Activated CD8-positive, alpha-beta memory T cell treated with anti-CD3 and anti-CD28 coated beads for 4 hours (primary cell): ENCODE measurements at places on chromosomes 13 and 19.

DNA sequence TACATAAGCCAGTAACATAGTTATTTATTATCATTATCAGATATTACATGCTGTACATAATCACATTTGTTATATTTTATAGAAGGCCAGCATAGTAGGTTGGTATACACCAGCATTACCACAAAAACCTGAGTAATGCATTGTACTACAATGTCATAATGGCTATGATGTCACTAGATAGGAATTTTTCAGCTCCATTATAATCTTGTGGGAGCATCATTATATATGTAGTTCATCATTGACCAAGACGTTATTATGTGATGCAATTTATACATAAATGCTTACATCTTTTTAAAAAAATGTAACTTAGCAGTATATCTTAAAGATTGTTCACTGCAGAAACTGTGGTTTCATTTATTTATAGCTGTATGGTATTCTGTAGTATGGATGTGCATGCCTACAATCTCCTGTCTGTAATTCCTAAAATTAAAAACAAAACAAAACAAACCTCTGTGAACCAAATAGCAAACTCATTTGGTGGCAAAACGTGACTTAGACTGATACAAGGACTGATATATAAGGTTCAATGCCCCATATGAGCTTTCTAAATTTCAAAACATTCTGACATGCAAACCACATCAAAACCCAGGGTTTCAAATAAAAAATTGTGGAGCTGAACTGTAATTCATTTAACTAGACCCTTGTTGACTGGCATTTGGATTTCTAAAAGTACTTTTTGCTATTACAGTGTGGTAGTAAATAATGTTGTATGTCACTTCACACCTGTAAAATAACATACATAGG, 250.9 kb downstream of the DLEU7 start:
- DNase-seq: no peak

- DNase-seq: no peak
Observed at GRCh38 chr13:33514362-33514761, 228.8 kb upstream of the STARD13 start.

- DNase-seq: peak; percentile 51
Observed at GRCh38 chr19:39110263-39110967, 15.2 kb upstream of the PAK4 start.

GRCh38 chr13:46544811-46545210, 8.2 kb upstream of the LRCH1 start:
- DNase-seq: no peak

GRCh38 chr13:20401531-20401930, 124.1 kb downstream of the CRYL1 start:
- no peak for DNase-seq

DNA sequence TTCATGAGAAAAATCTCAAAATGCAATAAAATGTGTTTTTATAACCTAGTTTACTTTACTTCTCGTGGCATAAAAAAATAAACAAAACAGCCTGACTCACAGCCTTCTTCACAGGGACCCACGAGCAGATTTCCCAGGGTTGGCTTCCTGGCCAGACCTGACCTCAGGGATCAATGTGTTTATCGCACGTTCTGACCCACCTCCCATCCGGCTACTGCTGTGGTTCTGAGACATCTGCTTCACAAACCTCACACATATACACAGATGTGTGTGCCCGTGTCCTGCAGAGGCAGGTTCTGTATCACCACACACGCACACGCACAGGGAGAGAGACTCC, 118.3 kb downstream of the COL4A2 start:
- no peak for DNase-seq

GRCh38 chr19:18617562-18617961, 4.9 kb downstream of the TMEM59L start:
- DNase-seq: no peak

GRCh38 chr13:80168089-80168850, 172.7 kb downstream of the SPRY2 start:
- no peak for DNase-seq

DNA sequence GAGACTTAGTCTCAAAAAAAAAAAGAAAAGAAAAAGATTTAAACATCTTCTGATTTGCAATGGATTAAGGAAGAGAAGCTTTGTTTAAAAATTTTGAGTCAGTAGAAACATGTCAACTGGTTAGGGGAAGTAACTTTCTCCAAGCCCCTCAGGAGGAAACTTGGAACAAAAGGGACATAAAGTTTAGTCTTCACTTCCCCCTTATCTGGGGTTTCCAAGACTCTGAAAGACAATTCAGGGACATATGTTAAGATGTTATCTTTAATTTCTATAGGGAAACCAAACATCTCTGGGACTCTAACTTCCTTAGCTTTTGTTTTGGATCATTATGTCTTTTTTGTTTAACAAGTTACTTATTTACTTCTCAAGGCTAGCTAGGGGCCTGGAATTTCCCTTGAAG, 20.1 kb upstream of the MRI1 start:
- DNase-seq: no peak

DNA sequence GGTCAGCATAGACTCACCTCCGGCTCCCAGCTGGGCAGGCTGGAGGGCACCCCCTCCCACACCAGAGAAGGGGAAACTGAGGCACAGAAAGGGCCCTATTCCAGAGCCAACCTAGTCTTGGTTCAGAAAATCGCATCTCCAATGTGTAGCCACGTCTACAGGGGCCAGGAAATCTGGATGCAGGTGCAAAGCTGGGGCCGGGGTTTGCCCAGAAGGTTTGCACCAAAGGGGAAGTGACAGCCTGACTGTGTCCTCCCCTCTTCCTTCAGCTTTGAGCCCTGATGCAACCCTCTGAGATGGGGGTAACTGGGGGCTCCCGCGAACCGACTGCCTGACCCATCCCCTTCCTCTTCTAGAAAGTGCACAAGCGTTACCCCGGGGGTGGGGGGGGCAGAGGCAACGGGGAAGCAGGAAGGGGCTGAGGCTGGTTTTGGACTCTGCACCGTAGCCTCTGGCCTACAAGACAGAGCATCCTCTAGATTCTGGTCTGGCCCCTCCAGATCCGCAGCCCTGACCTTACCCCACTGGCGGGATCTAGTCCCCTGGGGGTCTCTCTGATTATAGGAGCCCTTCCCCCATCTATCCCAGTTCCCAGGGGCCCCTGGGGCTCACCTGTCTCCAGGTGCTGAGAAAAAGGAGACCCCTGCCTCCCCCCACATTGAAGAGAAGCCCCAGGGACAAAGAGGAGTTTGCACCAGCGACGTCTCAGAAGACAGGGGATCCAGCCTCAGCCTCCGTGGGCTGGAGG, 1.1 kb upstream of the ONECUT3 start:
- no peak for DNase-seq

- DNase-seq: no peak
Observed at GRCh38 chr19:52660981-52661380, 22.8 kb upstream of the ZNF83 start.

DNA sequence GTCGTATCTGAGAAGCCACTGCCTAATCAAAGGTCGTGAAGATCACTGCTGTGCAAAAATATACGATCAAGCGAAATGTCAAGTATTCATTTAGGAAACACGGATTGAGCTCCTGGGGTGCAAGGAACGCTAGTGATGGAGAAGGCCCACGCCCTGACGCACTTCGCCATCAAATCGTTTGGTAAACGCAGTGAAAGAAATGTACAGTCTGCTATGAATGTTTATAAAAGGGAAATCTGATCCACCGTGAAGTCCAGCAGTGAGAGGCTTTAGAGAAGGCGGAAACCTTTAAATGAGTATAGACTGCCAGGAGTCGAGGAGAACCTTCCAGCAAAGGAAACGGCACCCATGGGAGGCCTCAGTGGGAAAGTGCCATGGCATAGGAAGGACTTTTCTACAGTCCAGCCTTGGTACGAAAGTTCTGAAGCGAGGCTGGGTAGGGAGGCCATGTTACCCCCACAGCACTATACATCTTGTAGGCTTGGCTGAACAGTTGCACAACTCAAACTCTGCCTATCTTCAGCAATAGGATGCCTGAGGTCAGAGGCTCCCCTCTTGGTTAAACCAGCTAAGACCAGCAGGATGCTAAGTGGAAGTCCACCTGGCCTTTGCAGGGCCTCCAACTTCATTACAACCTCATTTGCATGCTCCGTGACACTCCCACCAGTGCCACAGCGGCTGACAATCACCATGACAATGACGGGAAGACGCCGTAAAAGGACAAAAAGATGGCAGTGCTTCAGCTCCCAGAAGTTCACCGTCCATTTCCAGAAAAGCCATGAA, 20.4 kb downstream of the PCID2 start:
- no peak for DNase-seq

DNA sequence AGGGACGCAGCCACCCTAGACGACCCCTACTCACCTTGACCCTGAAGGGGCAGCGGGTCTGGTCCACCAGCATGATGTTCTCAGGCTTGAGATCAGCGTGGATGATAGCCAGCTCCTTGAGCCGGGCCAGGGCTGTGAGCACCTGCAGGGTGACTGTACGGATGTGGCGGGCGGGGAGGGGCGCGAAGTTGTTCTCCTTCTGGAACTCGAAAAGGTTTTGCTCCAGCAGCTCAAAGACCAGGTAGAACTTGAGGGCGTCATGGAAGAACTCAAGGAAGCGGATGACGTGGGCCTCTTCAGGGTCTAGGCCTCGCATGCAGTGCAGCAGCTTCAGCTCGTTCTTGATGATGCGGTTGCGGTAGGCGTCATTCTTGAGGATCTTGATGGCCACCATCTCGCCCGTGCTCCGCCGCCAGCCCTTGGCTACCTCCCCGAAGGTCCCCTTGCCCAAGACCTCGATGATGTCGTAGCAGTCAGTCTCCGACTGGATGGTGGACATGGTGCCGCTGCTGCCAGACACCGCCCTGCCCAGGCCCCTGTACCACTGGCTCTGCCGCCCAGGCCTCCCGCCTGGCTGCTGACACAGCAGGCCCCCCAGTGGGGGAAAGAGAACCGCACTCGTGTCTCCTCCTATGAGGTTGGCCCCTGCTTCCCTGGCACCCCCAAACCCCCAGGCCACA, 437 bp downstream of the HIPK4 start:
- no peak for DNase-seq

GRCh38 chr13:96003304-96003703, 49.9 kb downstream of the UGGT2 start:
- DNase-seq: no peak

- no peak for DNase-seq
Observed at GRCh38 chr19:805166-805551, 7.9 kb downstream of the PTBP1 start.

GRCh38 chr19:2646866-2647535, 55.5 kb downstream of the GNG7 start:
- DNase-seq: no peak

- no peak for DNase-seq
Observed at GRCh38 chr13:30864433-30865122, 41.5 kb upstream of the MEDAG start.

GRCh38 chr19:16978156-16978555, 48.5 kb downstream of the CPAMD8 start:
- no peak for DNase-seq

DNA sequence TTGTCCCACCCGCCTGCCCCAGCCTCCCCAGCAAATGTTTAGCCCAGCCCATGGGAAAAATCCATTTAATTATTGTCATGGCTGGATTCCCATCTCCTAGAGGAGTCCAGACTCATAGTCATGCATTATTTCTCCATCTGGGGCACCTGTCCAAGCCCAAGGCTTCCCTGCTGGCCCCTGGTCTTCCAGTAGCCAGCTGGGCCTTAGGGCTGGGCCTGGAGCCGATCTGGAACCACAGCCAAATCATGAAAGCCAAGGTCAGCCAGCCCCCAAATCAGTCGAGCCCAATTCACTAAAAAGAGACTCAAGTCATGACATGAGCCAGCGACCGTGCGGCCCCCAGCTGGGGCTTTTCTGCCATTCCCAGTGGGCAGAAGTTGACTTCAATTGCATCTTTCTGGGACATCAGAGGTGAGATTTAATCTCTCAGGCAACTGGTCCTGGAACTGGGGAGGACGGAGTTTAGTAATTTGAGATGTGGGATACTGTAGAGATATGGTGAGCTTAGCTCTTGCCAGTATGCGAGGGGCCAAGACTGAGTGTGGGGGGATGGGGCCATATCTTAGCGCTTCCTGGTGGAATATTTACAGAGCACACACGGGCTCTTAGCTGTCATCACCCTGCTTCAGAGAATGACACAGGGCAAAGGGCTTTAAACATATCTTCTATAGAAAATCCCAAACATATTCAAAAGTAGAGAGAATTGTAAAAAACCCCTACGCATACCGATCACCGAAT, 9.4 kb upstream of the PGLYRP2 start:
- no peak for DNase-seq

DNA sequence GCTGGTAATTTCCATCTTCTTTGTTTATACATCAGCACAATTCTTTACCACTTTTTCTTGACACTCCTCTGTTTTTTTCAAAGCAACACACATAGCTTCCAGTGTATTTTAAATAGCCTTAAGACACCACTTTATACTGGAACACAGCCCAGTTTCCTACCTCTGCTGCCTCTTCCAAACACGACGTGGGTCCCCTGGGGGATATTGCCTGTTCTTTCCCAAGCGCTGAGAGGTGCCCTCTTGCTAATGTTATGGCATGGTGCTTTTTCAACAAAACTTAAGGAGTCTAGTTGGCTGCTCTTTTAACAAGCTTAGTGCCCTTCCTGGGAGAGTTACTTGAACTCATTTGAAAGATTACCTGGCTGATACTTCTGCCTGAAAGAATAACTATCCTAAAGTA, 112.7 kb downstream of the OLFM4 start:
- DNase-seq: no peak

GRCh38 chr19:22517496-22518411, 95.6 kb upstream of the ZNF98 start:
- no peak for DNase-seq

DNA sequence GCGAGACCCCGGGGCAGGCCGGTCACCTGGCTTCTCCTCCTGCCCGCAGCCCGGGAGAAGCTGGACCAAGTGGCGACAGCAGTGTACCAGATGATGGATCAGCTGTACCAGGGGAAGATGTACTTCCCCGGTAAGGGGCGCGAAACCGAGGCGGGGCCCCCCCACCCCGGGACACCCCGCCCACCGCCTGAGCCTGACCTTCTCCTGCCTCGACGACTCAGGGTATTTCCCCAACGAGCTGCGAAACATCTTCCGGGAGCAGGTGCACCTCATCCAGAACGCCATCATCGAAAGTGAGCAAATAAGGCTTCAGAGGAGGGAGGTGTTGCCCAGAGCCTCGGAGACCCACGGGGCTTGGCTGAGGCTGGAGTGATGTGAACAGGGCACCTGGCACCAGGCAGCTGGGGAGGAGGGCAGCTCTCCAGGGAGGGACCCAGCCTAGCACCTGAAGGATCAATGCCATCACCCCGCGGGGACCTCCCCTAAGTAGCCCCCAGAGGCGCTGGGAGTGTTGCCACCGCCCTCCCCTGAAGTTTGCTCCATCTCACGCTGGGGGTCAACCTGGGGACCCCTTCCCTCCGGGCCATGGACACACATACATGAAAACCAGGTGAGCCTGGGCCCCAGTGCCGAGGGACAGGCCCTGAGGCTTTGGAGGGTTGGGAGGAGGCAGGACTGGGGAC, 629 bp downstream of the IZUMO4 start:
- no peak for DNase-seq

GRCh38 chr19:29841559-29842367, 30.0 kb downstream of the CCNE1 start:
- no peak for DNase-seq

GRCh38 chr13:80444240-80445015, 103.5 kb upstream of the SPRY2 start:
- no peak for DNase-seq

GRCh38 chr13:92255526-92255925, 857.1 kb downstream of the GPC5 start:
- DNase-seq: no peak
